ENCODE measurements at places on chromosomes 5 and 9. TPM values are rescaled to one million over a fixed set of nuclear protein-coding genes. Genes with fewer than 3 reads are reported as not detected.

DNA sequence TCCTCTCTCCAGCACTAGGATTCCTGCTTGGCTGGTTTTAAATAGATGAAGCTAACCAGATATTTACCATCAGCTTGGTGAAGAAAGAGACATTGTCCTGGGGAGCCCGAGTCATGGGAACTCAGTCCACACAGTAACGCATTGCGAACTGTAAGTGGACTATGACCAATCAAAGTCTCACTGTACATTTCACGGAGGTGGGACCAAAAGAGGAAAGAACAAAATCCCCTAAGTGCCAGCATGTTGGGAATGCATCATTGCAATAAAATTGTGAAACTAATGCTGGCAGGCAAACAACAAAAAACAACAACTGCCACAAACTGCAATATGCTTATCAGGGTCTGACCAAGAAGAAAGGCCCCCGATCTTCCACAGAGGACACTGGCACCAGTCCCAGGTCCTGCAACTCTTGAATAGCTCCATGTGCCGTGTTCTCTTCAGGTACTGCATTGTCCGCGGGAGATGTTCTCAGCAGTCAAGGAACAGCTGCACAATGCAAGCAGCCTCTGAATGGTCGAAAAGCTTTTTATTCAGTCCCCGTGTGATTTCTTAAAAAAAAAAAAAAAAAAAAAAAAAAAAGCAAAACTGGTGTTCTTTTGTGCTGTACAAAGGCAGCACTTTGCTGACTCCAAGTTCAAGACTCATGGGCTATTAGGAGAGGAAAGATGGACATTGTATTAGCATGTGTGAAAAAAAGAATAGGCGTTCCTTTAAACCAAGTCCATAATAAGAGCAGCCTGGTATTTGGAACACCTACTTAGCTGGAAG is 38.1 kb downstream of the SEMA6A start:
- DNase-seq: peak; percentile 62
- peak overlapping the region; percentile 57 for H3K4me3 ChIP-seq
- H3K36me3 ChIP-seq: no peaks in the 10 kb centered on the region
- peak overlapping the region; percentile 53 for H3K27ac ChIP-seq

GRCh38 chr5:173178369-173178910 is 34.1 kb downstream of the BNIP1 start:
- no peaks in the 10 kb centered on the region for H3K36me3 ChIP-seq
- no peak for DNase-seq
- peaks cover 43% of the 10 kb centered on the region for H3K27me3 ChIP-seq
- no peak overlapping the region for H3K4me3 ChIP-seq
- no peaks in the 10 kb centered on the region for H3K4me1 ChIP-seq

DNA sequence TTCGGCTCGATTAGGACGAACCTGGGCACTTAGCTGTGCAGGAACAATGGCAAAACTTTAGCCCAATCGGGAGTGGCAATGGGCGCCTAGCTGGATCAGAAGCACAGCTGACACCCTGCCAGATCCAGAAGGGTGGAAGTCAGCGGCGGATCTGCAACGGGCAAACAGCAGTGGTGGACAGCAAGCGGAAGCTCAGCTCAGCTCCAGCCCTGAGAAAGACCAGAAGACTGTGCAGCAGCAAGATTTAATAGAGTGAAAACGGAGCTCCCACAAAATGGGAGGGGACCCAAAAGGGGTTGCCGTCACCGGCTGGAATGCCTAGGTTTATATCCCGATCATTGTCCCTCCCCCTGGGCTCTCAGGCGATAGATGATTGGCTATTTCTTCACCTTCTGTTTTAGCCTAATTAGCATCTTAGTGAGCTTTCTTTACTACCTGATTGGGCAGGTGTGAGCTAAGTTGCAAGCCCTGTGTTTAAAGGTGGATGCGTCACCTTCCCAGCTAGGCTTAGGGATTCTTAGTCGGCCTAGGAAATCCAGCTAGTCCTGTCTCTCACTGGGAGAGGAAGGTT is 1237.9 kb downstream of the CDH12 start:
- H3K36me3 ChIP-seq: no peaks in the 10 kb centered on the region
- no peak overlapping the region for H3K4me3 ChIP-seq
- no peak overlapping the region for H3K27ac ChIP-seq

TAF11L10 gene
- not detected for total RNA-seq

SYK gene
- 14.8 TPM for total RNA-seq
